ENCODE measurements at places on chromosomes 7 and 10.

GRCh38 chr10:16519908-16520861, 1.5 kb downstream of the C1QL3 start:
- no peak for DNase-seq

DNA sequence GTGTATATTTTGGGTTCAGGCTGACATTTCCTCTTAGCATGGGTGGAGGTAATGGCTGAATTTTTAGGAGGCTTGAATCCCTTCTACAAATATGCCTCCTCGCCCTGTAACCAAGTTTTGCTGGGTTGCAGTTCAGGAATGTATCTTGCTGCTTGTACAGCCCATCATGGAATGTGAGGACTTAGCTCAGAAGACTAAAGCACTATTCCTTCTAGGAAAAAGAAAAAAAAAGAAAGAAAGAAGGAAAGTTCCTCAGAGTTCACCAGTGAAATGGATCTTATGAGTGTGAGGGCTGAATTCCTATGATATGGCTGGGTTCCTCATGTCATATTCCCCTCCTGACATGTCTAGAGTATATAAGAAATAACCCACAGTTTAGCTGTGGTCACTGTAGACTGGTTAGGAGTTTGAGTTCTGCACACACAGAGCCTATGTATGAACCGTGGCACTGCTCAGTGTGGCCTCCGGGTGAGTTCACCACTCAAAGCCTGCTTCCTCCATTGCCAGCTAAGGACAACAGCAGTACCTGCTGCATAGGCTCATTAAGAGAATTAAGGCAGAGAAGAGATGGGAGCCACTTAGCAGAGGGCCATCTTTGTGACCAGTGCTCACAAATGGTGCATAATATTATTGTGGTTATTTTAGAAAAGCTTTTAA, 114.0 kb downstream of the TACC2 start:
- DNase-seq, result no peak

DNA sequence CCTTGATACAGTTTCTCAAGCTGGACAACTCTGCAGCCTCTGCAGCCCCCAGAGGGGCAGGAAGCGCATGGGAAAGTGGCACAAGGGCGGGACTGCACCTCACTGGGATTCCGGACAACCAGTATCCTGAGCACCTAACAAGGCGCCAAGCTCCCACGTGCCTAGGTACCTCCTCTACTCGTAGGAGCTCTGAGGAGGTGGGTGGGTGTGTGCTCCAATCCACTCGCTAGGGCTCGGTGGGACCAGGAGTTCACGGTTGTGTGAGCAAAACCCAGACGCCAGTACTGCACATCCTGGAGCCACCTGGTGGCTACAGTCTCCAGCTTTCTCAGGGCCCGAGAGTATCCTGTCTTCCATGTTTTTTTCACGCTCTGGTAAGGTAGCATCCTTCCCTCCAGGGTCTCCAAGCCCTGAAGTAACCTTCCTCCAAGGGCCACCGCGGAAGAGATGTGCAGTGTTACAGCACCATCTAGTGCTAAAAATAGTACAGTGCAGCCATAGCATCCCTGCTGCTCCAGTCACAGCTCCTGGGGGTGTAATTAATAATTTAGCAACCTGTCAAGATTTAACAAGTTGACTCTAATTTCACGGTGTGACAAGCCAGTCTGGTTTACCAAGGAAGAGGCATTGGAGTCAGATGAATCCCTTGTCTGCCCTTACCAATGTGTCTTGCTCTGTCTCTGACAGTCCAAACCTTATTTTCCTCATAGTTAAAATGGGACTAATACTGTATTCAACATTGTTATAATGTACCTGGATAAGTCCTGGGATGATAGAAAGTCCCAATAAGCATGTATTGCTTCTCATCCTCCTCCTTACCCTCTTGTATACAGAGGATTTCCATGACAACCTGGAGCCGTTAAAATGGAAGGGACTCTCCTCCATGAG, 70.4 kb downstream of the HERPUD2 start:
- peak; percentile 46 for DNase-seq

- DNase-seq, result peak; percentile 97
Measured at GRCh38 chr7:32495298-32496051, at the start of gene AVL9. Gene AVL9 (plus strand): TSS chr7:32495489. CDS start chr7:32495710, 221 bp downstream.

- DNase-seq, result no peak
Measured at GRCh38 chr7:27187475-27188385, 2.7 kb upstream of the HOXA11 start.

GRCh38 chr10:34141032-34141680, 673.9 kb downstream of the PARD3 start:
- no peak for DNase-seq

DNA sequence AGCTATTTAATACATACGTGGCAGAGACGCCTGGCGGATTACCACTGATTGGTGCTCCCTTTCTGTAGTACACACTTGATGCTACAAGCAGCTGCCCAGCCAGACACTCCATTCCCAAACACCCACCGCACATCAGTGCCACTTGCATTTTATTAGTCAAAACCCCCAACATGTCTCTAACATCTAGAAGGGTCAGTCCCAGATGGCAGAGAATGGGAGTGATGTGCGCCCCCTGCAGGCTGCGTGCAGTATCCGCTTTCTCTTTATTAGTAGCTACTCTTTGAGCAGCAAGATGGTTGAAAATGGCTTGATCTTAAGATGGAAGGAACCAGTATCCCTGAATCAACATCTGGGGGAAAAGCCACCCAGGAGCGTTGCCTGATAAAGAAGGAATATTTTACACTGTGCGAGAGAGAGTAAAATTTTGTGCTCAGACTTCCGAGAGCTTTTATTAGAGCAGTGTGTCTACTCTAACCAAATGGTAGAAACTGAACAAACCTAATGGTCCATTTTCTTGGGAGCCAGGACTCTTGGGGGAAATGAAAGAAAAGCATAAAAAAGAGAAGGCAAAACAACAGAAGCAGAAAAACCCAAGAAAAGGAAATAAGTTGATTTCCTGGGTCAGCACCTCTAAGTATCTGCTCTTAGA, 78.3 kb downstream of the ST8SIA6 start:
- peak; percentile 20 for DNase-seq

DNA sequence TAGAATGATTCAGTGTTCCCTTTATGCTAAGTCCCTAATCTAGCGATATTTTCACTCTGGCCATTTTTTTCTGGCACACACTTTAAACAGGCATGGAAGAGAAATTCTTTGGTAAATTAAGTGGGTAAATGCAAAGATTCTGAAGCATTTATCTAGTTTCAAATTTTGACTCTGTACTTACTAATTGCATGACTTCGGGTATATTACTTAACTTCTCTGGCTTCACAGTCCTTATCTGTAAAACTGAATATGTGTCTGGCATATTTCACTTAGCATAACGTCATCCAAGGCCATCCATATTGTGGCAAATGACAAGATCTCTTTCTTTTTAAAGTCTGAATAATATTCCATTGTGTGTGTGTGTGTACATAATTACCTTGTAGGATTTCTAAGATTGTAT, 114.5 kb downstream of the MBL2 start:
- no peak for DNase-seq

DNA sequence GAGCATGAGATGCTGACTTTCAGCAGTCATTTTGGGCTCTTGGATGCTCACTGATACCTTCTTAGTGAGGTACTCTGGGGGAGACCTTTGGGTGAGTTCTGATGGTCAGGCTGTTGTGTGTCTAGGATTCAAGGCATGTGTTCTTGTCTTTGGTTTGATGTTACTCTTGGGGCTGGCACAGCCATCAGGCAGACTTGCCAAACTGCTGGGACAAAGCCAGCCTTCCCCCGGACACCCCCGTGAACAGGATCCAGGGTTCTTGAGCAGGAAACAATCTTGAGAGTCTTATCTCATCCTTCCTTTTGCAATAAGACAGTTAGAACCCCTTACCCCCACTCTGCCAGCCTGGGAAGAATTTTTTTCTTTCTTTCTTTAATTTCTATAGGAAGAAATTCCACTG, 42.2 kb downstream of the SUFU start:
- no peak for DNase-seq

- peak; percentile 37 for DNase-seq
Measured at GRCh38 chr10:90289037-90289436, 568.8 kb downstream of the HTR7 start.

DNA sequence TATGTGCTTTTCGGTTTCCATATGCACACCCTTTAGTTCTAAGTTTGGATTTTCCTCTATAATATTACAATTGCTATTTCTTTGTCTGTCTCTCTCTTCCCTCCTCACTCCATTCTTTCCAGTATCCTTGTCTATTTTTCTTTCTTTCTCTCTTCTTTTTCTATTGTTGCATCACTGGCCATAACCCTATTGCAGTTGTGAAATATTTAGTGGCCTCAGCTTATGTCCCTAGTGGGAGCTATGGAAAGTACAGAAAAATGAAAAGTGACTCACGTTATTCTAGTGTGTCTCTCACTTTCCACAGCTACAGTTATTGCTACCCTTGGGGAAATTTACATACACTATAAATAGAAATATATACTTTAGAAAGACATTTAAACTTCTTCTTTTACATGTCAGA, 59.1 kb downstream of the CNTNAP2 start:
- peak; percentile 27 for DNase-seq

GRCh38 chr10:47297866-47298540, 2.0 kb upstream of the GDF10 start:
- DNase-seq, result no peak

- no peak for DNase-seq
Measured at GRCh38 chr10:124545351-124546054, 83.9 kb downstream of the LHPP start.

DNA sequence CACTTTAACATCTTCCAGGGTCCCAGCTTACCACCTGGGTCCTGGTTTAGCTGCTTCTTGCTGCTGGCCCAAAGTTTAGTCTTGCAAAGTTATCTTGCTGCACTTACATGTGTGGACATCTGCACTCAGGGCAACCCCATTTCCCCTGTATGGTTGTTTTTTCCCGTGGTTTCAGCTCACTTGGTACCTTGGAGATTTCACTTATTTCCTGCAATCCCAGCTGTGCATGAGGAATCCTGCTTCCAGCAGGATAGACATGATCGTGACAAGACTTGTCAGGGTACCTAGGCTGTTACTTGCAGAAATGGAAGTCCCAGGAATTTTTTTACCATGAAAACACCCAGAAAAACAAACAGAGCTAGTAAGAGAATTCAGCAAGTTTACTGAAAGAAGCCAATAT, 95.9 kb upstream of the LEP start:
- no peak for DNase-seq

DNA sequence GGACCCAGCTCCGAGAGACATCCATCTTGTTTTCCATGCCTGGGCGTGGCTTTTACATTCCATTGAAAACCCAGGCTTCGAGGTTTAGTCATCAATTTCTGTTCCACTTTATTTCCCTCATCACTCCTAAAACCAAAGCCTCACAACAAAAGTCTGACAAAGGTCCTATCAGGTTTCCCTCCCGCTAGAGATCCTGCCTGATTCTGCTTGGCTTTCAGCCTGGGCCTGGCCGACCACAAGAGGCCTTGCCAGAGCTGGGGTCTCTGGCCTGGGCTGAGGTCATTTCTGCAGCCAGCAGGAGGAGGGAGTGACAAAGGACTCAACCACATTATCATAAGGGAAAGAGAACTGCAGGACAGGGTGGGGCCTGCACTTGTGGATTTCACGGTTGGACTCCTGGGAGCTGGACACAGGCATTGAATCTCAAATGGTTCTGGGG, 167.0 kb downstream of the FANK1 start:
- peak; percentile 90 for DNase-seq

DNA sequence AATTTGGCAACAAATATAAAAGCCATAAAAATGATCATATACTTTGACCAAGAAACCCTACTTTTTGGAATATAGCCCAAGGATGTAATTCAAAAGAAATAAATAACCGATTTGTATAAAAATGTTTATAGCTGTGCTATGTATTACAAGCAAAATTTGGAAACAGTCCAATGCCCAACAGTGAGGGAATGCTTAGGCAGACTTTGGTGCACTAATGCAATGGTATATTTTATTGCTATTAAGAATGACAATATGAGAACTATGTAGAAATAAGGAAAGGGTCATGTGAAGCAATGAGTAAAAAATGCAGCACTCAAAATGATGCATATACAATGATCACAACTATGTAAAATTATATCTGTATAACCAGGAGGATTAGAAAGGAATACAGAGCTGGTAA, 273.8 kb upstream of the HPS1 start:
- no peak for DNase-seq

DNA sequence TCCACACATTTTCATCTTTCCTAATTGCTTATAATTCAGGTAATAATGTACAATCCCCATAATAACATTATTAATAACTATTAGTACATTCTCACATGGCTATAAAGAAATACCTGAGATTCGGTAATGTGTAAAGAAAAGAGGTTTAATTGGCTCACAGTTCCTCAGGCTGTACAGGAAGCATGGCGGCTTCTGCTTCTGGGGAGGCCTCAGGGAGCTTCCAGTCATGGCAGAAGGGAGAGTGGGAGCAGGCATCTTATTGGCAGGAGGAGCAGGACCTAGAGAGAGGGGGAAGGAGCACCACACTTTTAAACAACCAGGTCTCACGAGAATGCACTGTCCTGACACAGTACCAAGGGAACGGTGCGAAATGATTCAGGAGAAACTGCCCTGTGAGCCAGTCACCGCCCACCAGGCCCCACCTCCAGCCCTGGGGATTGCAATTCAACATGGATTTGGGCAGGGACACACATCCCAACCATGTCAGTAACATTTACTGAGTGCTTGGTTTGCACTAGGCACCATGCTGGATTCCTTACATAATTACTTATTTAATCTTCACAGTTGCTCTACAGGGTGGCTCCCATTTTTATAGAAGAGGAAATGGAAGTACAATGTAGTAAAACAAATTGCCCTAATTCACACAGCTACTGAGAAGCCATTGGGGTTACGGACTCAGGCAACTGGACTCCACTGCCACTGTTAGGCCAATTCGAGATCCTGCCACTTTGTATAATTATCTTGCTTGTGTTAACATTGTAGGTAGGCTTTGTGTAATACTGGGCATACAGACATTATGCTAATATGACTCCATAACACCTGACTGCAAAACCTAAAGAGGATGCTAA, 8.7 kb upstream of the ESYT2 start:
- no peak for DNase-seq

DNA sequence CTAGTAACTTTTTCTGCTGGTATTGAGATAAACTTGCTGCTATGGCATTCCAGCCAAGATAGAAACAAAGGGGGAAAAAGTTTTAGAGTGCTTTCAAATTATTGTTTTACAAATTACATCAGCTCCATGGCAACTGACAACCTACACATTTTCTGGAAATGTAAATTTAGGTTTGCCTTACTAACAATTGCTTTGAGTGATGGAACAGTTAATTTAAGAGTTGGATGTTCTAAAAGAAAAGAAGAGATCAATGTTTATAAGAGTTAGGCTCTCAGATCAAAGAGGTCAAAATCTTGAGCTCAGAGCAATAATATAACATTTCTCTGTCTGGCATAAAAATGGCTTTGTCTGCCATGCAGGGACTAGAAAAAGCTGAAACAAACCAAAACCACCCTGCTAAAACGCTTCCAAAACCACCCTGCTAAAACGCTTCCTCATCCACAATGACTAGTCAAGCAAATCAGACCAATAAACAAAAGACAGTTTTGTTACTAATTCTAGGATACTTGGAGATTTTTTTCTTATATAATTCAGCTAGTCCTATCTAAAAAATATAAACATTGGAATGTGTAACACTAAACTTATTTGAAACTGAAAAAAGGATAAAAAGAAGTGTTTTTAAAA, 32.3 kb downstream of the ORC5 start:
- DNase-seq, result no peak

Data from fibroblast of skin of scalp (primary cell).